ENCODE measurements at places on chromosomes 2 and 18.

DNA sequence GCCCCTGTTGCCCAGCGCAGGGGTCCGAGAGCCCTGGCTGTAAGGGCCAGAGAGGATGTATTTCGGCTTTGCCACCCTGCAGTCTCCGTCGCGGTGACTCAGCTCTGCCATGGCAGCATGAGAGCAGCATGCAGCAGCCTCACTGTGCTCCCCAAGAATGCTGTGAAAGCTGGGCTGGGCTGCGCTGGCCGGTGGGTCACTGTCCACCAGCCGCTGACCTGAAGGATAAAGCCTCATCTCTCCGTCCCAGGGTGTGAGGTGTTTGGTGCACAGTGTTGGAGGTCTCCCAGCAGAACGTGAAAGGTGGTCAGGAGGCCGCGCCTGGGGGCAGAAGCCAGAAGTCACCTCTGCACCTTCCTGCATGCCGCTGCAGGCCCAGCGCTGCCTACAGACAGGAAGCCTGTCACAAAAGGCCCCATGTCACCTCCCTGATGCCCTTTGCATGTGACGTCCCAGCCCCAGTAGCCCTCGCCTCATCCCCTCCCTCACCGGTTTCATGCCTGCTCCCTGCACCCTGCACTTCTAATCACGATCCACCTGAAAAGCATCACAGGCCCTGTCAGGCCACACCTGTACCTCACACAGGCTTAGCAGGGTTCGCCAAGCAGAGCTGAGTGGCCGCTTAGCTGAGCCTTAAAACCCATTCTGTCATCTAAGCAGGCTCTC lies 342.1 kb downstream of the EIPR1 start:
- DNase-seq: no peak

- peak; percentile 49 for DNase-seq
Measured at GRCh38 chr18:12686100-12686499, 16.4 kb downstream of the CEP76 start.

DNA sequence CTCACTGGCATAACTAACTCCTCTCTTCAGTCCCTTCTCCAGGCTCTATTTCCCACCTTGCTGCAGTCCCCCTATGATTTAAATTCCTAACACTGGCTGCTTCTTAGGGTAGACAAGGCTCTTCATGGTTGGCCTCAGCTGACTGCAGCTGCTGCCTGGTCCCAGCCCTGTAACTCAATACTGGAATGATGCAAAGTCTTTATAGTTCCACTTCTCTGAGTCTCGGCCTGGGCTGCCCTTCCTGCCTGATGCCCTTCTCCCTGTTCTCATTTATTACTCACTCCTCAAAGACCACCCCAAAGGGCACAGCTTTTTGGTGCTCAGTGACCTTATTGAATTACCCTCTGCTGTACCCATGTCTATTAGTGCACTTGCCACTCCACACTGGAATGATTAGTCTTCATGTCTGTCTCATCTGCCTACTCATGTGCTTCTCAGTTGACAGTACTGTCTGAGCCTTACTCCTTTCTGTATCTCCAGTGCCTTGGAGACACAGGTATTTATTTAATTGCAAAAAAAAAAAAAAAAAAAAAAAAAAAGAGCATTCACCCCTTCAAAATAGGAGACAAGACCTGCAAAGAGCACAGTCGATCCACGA lies 199.4 kb upstream of the REV1 start:
- no peak for DNase-seq

- no peak for DNase-seq
Measured at GRCh38 chr2:24438106-24438505, 52.9 kb upstream of the NCOA1 start.

DNA sequence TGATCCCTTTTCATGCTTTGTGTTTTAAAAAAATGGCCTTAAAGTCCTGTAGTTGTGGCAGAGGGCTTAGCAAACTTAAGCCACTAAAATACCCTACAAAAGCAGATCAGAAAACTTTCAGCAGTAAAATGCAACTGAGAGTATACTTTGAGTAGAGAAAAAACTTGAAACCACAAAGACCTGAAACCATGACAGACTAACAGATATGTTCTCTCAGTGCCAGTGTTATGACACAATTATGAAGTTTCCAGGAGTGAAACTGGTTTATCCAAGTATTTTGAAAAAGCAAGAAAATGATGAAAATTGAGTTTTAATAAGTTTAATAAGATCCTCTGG lies 74.5 kb downstream of the SPRED2 start:
- DNase-seq: no peak

DNA sequence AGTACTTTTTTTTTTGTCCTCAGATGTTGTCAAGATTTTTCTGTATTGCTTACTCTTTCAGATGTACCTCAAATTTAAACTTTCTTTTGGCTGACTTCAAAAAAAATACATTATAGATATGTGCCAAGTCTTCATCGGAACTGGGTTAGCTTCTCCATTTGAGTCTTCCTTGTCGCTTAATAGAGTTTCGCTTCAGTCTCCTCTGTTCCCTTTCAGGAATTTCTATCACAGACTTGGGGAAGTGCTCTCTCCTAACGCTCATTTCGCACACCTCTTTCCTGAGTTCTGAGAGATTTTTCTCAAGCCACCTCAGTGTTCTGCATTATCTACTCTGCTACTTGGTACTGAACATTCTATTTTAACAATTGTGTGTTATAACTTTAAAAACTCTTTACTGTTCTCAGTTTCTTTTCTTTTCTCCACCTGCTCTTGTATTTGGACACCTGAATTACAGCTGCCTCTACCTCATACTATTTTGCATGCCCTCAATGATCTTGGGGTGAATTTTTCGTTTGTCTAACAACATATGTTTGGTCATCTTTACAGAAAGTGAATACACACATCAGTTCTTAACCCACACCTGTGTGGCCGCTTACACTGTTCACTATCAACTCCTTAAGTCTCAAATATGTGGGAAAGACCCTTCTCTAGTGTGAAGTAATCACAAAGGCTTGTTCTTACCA lies 16.5 kb downstream of the PTPN2 start:
- no peak for DNase-seq
